NCI-H2029 treated with DMSO at 0.1 percent for 48 hours (cell line): ENCODE measurements at places on chromosomes 1 and 21.
A peak's percentile ranks its signal among the peaks of the same experiment; 100 is the strongest.

GRCh38 chr1:180248731-180249681, 18.9 kb downstream of the LHX4 start:
- peak; percentile 37 for DNase-seq

- DNase-seq = no peak
Measured at GRCh38 chr1:52848423-52848822, 5.9 kb downstream of the ZYG11A start.

DNA sequence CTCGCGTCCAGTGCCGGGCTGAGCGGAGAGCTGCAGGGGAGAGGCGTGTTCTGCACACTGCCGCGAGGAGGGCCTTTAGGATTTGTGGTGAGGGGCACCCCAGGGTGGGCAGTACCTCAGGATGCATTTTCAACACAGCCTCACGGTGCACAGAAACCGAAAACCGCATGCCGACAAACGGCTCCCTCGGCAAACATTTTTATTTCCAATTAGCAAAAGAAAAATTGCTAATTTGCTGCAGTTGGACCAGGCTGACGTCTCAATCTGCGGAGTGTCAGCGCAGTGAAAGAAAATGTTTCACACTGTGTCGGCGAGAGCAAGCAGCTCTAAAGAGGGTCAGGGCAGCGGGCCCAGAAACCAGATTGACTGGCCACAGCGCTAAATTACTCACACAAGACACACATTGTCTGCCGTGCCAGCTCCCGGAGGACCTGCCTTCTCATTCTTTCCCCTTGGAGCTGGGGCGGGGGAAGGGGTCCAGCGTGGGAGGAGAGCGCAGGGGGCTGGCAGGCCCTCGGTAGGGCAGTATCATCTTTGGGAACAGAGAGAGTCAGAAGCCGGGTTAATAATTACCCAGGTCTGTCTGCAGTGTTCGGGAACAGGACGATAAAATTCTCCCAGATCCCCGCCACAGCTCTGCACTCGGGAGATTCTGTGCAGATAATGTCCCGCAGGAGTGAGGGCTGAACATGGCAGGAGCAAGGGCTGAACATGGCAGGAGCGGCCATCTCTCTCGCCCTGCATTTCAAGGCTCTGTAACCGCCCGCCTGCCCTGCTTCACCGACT, 150.2 kb downstream of the PRDM16 start:
- no peak for DNase-seq

DNA sequence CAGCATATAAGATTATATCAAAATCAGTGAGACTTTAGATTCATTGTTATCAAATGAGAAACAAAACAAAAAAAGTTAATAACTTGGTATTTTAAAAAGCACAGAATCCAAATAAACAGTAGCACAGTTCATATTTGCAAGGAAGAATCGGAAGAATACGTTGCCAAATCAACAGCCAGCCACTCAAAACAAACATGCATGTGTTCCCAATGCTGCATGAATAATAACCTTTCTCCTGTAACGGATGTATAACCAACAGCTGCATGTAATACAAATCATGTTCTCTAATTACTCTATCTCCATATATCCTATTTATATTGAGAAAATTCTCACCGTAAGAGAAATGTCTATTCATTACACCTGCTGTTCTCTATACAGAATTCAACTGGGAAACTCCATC, 98.9 kb upstream of the FOXD3 start:
- no peak for DNase-seq

GRCh38 chr1:147647796-147648633, 22.3 kb downstream of the ACP6 start:
- no peak for DNase-seq

DNA sequence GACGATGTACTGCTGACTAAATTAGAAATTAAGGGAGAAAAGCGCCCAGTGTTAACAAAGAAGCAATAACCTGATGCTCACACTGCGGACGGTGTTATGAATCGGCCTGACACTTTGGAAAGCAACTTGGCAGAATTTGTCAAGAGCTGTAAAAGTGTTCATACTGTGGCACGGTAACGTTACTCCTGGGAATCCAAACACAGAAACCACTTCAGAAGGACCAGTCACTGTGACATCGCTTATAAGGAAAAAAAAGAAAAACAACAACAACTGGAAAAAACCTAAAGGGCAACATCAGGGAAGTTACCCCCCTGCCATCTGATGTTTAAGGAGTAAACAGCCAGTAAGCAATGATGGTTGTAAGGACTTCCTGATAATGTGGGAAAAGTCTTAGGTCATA, 27.7 kb downstream of the CAPZB start:
- DNase-seq = no peak

GRCh38 chr1:115771847-115772457, 3.4 kb upstream of the CASQ2 start:
- DNase-seq = peak; percentile 66

DNA sequence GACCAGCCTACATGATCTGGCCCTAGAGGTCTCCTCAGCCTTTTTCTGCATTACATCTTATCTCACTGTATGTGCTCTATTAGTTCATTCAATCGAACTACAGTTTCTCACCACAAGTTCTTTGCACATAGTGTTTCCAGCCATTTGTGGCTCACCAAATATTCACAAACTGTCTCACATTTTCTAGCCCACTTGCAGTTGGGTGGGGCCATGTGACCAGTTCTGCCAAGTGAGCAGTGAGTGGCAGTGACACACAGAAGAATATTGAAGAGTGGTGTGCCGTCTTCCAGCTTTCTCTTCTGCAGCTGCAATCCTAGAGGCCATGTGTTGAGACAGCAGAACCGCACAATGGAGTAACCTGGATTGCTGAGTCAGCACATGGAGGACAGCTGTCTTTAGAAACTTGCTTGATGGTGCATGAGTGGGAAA, 103.2 kb upstream of the ZNF644 start:
- DNase-seq = no peak

GRCh38 chr1:20322081-20322824, 31.6 kb downstream of the VWA5B1 start:
- DNase-seq = no peak

GRCh38 chr1:69568421-69569174, 876 bp downstream of the LRRC7 start:
- DNase-seq = peak; percentile 60

DNA sequence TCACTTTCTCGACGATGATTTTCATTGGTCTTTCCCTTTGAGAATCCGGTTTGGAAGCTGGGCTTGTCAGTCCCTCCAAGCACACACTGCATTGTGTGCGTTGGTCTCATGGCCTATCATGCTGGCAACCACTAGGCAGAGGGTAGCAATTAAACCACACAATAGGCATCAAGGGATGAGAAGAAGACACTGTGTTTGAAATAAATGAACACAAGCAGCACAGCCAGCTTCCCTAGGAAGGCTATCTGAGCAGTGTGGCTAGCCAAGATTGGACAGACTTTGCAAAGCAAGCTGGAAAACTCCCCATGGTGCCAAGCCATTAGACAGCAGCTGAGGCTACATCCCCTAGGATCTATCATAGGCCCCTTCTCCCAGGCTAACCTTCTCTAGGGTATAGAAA, 288.7 kb downstream of the NUF2 start:
- DNase-seq = no peak

DNA sequence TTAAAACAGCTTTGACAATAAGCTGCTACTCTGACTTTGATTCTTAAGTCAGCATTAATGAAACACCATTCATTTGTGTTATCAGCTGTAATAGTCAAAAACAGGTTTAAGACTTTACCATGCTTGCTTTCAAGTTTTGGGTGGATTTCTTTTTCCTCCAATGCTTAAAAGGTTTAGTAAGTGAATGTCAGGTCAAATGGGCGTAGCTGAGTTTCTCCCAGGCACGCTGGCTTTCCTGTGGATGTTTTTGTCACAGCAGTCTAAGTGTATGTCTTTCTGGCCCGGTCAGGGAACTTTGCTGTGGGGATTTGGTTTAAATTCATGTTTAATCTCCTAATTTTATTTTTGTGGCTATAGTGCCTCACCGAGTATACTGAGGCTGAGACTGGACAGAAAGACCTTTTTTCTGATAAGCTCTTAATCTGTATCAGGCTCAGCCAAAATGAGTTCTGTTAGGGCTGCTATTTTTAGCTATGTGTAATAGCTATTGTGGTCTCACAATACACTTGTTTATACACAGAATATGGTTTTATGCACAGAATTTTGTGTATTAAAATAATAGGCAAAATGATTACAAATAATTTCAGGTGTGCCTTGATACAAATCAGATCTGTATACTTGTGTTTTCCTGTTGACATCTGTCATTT, 292.8 kb downstream of the DISC1 start:
- DNase-seq = no peak

- DNase-seq = no peak
Measured at GRCh38 chr1:85546748-85547147, 33.8 kb upstream of the CCN1 start.

GRCh38 chr1:153883223-153883622, 39.5 kb downstream of the GATAD2B start:
- DNase-seq = no peak

DNA sequence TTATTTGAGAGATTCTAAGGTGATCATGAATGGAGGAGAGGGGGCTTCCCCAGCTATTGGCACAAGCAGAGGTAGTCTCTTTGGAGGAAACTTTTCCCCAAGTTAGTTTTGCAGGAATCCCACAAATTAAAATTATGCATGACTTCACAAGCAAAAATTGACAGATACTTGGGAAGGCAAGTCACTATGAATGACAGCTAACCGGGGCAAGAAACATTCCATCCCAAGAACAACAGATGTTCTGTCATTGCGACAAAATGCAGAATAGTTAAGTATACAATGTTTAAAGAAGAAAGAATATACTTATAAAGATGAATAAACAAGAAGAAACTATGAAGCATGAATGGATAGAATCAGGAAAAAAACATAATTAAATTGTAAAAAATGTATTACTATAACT, 27.1 kb upstream of the SIM2 start:
- DNase-seq = no peak

DNA sequence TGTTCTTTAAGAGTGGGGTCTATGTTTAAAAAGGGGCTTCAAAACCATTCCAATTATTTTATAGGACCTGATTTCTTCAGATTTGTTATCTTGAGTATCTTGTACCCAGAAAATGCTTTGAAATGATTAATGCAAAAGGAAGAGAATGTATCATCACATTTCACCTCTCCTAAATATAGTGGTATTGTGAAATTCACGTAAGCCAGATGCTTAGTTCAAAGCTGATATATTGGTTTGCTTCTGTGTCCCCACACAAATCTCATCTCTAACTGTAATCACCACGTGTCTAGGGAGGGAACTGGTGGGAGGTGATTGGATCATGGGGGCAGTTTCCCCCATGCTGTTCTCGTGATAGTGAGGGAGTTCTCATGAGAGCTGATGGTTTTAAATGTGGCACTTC, 8.5 kb downstream of the SOAT1 start:
- DNase-seq = no peak

GRCh38 chr21:37593015-37593414, 226.4 kb downstream of the DYRK1A start:
- no peak for DNase-seq

DNA sequence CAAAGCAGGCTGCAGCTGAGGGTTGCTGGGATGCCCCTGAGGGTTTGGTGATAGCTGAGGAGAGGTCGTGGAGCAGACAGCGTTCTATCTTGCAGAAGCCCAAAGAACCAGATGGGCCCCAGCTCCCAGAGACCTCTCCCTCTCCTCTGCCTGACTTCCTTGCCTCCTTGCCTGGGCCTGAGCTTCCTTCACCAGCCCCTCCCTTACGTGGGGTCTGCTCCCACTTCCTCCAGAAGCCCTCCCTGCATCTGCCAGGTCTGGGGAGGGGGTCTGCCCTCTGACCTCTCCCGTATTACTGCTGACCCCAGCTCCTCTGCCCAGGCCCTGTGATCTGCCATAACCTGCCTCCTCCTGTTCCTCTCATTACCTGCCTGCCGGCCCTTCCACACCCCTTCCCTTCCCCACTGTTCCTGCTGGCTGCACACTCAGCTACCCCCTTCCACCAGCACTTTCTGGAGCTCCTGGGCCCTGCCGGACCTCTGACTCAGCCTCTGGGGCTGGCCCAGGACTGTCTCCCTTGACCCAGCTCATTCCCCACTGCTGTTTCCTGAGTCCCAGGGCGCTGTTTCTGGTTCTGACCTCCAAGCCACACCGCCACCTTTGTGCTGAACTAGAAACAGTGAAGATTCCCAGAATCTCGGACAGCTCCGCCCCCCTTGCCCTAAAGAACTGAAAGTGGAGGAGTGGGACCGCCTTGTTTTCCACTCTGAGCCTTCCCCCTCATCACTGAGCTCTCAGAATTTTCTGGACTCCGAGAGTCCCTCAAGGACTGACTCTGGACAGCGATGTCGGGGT, 237.7 kb upstream of the C1orf174 start:
- DNase-seq = no peak

GRCh38 chr1:196059210-196059609, 549.0 kb downstream of the KCNT2 start:
- DNase-seq = no peak

- DNase-seq = no peak
Measured at GRCh38 chr1:209546390-209547085, 37.0 kb upstream of the CAMK1G start.

DNA sequence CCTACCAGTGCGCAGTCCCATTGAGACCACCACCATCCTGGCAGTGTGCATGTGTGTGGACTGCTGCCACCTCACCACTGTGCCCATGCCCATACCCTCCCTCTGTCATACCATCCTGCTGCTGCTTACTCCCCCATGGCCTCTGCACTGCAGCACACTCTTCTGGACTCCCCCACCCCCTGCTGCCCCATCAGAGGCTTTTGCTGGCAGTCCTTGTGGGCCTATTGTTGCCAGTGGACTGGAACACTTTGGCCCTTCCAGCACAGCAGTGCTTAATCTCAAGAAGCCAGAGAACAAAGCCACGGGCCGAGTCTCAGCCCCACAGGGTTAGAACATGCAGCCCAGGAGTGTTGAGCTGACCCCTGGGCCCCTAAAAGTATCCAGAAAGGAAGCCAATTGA, 41.9 kb upstream of the IVNS1ABP start:
- DNase-seq = no peak

- no peak for DNase-seq
Measured at GRCh38 chr1:88291611-88292354, 392.3 kb upstream of the PKN2 start.

DNA sequence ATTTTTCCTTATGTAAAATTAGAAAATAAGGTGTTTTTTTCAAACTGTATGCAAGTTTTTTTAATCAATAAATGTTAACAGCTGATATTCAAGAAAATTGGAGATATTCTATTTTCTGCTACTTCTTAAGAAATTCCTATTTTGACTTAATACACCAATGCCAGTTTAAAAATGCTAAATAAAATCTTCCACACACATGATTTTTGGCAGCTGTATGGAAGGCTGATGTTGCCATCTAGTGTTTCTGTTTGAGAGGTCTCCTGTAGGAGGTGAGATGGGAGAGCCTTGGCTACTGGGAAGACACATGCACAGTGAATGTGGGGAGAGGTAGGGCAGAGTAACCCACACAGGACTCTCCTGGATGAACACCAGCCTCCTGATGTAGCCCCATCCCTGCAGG, 29.2 kb upstream of the OR2B11 start:
- no peak for DNase-seq

DNA sequence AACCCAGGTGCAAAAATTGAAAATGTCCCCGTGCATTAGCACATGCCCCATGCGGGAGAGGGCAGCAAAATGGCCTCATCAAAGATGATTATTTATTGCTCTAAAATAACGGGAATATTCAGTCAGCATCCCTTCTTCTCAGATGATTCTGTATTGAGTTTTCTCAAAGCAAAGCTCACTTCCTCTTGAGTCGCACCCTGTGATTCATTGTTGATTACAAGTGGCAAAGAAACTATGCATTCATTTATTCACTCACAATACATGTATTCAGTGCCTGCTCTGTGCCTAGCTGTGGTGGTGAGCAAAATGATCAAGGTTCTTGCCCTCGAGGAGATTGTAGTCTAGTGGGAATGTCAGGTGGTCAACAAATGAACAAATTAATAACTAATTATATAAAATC, 226.0 kb upstream of the KAZN start:
- DNase-seq = no peak
